Liver (tissue), 10 donors: ENCODE measurements at places on chromosomes 3 and 15.

- DNase-seq = no peak
- no peaks in the 10 kb centered on the region for H3K27me3 ChIP-seq
- no peaks in the 10 kb centered on the region for H3K36me3 ChIP-seq
- H3K27ac ChIP-seq = no peak overlapping the region
Measured at GRCh38 chr15:57395292-57395691, 19.0 kb downstream of the CGNL1 start.

GRCh38 chr15:68503791-68504680, 72.1 kb upstream of the ITGA11 start:
- no peaks in the 10 kb centered on the region for H3K36me3 ChIP-seq
- no peaks in the 10 kb centered on the region for H3K4me1 ChIP-seq
- no peaks in the 10 kb centered on the region for H3K27me3 ChIP-seq
- H3K27ac ChIP-seq = no peak overlapping the region

GRCh38 chr15:68303560-68304436, 26.3 kb downstream of the FEM1B start:
- no peaks in the 10 kb centered on the region for H3K27me3 ChIP-seq
- peaks cover 27% of the 10 kb centered on the region for H3K4me1 ChIP-seq
- H3K36me3 ChIP-seq = no peaks in the 10 kb centered on the region
- peak; percentile 27 for DNase-seq
- no peak overlapping the region for H3K4me3 ChIP-seq

DNA sequence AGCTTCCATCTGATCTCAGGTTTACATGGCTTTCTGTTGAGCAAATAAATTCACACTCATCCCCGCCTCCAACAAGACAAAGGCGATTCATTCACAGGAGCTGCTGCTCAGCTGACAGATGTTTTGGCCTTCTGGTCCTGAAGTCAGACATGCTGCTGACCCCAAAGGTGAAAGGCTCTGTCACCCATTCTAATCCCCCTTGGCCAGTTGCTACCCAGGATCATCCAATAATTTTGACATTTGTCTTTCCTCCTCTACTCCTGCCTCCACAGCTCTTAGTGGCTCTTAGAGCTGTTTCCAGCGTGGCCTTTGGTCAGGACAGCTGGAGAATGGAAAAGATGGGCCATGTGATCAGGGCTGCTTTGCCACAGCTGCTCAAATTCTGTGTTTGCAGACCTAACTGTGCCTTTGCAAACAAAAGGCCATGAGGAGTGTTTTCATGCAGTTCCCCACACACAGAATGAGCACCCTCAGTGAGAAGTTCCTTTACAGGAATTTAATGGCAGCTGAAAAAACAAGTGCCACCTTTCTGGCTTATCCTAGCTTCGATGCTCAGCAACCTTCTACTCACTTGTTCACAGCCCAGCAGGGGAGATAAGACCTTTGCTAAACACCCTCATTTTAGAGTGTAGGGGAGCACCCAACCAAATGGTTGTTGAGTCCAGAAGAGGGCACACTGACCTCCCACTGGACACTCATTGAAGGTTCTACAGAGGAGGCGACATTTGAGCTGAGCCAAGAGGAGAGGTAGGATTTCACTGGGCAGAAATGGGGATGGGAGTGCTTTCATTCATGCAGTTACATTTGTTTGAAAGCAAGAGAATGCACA, 39.0 kb downstream of the CYP19A1 start:
- no peak overlapping the region for H3K4me3 ChIP-seq
- no peaks in the 10 kb centered on the region for H3K4me1 ChIP-seq

DNA sequence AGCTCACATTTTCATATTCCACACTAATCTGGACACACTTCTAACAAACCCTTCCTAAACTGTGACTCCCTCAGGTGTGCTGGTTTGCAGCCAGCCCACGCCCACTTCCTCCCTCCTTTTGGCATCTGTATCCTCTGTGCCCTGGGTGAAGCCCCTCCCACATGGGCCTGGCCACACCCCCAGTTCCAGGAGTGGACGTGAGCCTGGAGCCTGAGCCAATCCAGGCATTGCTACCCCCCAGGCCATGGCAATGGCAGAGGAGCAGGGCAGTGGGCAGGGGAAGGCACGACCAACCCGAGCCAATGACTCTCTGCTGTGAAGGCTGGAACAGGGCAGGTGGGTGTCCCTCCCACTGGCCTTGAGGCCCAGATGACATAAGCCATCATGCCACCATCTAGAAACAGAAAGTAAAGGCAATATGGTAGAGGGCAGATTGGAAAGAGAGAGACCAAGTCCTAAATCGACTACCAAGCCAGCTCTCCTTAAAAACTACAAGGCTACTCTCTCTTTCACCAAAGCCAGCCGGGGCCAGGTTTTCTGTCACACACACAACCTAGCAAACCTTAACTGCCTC, 18.6 kb downstream of the FAM174B start:
- H3K27ac ChIP-seq = no peak overlapping the region
- no peak for DNase-seq
- H3K4me1 ChIP-seq = peaks cover 8% of the 10 kb centered on the region
- H3K4me3 ChIP-seq = no peak overlapping the region
- no peaks in the 10 kb centered on the region for H3K36me3 ChIP-seq
- no peaks in the 10 kb centered on the region for H3K27me3 ChIP-seq

DNA sequence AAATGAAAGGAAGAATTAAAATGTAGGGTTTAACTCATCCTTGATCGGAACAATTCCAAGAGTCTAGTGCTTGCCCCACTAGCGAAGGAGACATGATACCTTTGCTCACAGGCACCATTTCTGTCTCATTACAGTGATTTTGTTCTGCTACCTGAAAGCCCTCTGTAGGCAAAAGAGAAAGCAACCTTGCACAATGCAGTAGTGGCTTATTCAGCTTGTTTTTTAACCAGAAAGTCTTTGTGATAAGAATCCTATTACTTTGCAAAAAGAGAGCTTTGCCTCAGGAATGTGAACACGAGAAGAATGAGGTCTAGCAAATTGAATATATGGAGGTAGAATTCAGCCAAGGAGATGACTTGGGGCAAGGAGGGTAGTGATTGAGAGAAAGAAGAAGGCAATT, 684.4 kb downstream of the GRM7 start:
- no peaks in the 10 kb centered on the region for H3K4me1 ChIP-seq
- no peaks in the 10 kb centered on the region for H3K36me3 ChIP-seq
- H3K27me3 ChIP-seq = no peaks in the 10 kb centered on the region
- H3K27ac ChIP-seq = no peak overlapping the region

GRCh38 chr3:188361888-188362287, 207.9 kb downstream of the LPP start:
- DNase-seq = no peak
- H3K36me3 ChIP-seq = no peaks in the 10 kb centered on the region
- no peak overlapping the region for H3K4me3 ChIP-seq
- peaks cover 7% of the 10 kb centered on the region for H3K4me1 ChIP-seq
- no peaks in the 10 kb centered on the region for H3K27me3 ChIP-seq

DNA sequence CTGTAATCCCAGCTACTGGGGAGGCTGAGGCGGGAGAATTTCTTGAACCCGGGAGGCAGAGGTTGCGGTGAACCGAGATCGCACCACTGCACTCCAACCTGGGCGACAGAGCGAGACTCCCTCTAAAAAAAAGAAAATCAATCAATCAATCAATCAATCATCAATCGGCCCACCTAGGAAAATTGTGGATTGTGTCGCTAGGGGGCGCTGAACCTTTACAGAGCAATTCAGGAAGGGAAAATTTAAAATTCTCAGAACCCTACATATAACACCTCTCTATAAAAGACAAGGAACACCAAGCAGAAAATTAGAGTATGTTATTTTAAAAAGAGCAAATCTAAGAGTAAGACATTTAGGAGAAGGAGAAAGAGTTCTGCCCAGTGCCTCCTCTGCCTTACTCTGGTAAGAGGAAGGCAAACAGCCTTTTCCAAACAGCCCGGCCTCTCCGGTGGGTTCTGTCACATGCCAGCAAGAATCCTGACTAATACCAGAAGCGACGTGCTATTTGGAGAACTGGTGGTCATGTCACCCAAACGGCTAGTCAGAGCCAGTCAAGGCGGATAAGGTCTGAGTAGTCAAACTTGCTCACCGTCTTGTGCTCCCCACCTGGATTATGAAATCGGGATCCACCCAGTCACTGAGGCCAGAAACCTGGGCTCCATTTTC, 22.3 kb upstream of the SMCO1 start:
- no peaks in the 10 kb centered on the region for H3K27me3 ChIP-seq
- DNase-seq = peak; percentile 68
- no peaks in the 10 kb centered on the region for H3K4me1 ChIP-seq
- H3K36me3 ChIP-seq = no peaks in the 10 kb centered on the region
- no peak overlapping the region for H3K4me3 ChIP-seq

DNA sequence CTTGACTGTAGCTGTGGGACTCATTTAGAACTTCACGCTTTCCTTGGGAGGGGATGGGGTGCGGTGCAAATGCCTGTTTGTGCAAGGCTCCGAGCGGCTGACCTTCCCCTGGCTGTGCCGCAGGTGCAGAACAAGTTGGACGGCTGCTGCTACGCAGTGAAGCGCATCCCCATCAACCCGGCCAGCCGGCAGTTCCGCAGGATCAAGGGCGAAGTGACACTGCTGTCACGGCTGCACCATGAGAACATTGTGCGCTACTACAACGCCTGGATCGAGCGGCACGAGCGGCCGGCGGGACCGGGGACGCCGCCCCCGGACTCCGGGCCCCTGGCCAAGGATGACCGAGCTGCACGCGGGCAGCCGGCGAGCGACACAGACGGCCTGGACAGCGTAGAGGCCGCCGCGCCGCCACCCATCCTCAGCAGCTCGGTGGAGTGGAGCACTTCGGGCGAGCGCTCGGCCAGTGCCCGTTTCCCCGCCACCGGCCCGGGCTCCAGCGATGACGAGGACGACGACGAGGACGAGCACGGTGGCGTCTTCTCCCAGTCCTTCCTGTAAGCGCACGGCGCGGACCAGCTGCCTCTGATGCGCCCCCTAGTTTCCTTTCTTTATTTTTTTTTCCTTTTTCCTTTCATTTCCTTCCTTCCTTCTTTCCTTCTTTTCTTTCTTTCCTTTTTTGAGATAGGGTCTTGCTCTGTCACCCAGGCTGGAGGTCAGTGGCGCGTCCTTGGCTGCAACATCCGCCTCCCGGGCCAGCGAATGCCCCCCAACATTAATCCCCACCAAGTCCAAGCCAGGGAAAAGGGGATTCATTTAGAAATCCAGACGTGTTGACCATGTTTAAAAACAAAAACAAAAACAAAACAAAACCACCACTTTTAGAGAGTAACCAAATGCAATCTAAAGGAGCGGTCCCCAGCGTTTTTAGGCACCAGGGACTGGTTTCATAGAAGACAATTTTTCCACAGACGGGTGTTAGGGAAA, 42.7 kb downstream of the EIF2AK4 start:
- H3K36me3 ChIP-seq = no peaks in the 10 kb centered on the region
- H3K27me3 ChIP-seq = no peaks in the 10 kb centered on the region
- H3K4me3 ChIP-seq = peak overlapping the region; percentile 50
- DNase-seq = peak; percentile 67

DNA sequence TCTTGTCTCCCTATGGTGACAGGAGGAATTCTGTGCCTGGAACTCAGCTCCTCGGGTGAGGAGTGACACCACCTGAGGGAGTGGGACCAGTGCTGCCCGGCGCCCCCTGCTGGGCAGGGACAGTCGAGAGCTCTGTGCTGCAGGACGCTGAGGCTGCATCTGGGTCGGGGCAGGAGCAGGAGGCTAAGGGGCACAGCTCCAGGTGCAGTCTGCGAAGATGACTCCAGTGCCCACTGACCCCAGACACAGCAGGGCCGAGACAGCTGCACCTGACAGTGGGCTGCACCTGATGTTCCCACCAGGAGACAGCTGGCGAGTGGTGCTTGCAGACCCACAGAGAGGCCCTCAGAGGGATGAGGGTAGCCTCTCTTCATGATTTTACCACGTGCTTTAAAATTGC, 152.9 kb downstream of the ATP10A start:
- H3K4me1 ChIP-seq = no peaks in the 10 kb centered on the region
- no peaks in the 10 kb centered on the region for H3K36me3 ChIP-seq
- peak; percentile 64 for DNase-seq
- H3K27me3 ChIP-seq = no peaks in the 10 kb centered on the region

GRCh38 chr3:47612879-47613278, 34.2 kb upstream of the CSPG5 start:
- peaks cover 24% of the 10 kb centered on the region for H3K36me3 ChIP-seq
- no peak for DNase-seq
- H3K4me1 ChIP-seq = no peaks in the 10 kb centered on the region
- H3K27me3 ChIP-seq = no peaks in the 10 kb centered on the region
- no peak overlapping the region for H3K4me3 ChIP-seq

- no peaks in the 10 kb centered on the region for H3K4me1 ChIP-seq
- H3K27ac ChIP-seq = no peak overlapping the region
- H3K27me3 ChIP-seq = no peaks in the 10 kb centered on the region
- DNase-seq = no peak
- H3K4me3 ChIP-seq = no peak overlapping the region
Measured at GRCh38 chr3:41638381-41638780, 323.5 kb downstream of the ULK4 start.

- H3K27ac ChIP-seq = peak within 1 kb of the TSS; percentile 99
- H3K4me1 ChIP-seq = no peaks in the 10 kb centered on the region
- H3K36me3 ChIP-seq = no peaks in the 10 kb centered on the region
- H3K27me3 ChIP-seq = no peaks in the 10 kb centered on the region
- peak within 1 kb of the TSS; percentile 90 for H3K4me3 ChIP-seq
Measured at GRCh38 chr3:25427942-25428788, at the start of gene RARB. Gene RARB, plus strand, starts transcription at chr3:25428263. Its CDS starts 469 bp downstream, at chr3:25428732.

- no peaks in the 10 kb centered on the region for H3K36me3 ChIP-seq
- no peaks in the 10 kb centered on the region for H3K4me1 ChIP-seq
- DNase-seq = no peak
- H3K4me3 ChIP-seq = no peak overlapping the region
Measured at GRCh38 chr15:38842226-38842625, 277.6 kb upstream of the RASGRP1 start.

GRCh38 chr3:108407886-108408285, 102.5 kb downstream of the MYH15 start:
- DNase-seq = no peak
- no peaks in the 10 kb centered on the region for H3K27me3 ChIP-seq
- H3K4me3 ChIP-seq = no peak overlapping the region
- no peaks in the 10 kb centered on the region for H3K36me3 ChIP-seq
- no peak overlapping the region for H3K27ac ChIP-seq
- H3K4me1 ChIP-seq = no peaks in the 10 kb centered on the region

DNA sequence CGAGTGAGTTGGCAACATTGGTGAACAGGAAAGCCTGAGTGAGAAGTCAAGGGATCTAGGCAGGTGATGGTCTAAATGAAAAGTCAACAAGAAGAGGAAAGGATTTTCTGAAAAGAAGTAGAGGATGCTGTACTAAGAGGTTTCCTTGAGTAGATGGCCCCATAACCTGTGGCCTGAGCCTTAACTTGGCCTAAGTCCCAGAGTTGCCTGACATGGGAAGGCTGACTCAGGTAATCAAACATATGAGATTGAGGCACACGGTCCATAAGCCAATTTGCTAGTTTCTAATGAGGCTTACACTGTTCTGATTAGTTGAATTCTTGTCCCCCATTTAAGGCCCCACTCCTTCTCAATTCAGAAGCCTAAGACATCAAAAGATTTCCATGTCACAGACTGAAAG, 262.5 kb upstream of the LMCD1 start:
- no peak overlapping the region for H3K4me3 ChIP-seq
- H3K36me3 ChIP-seq = no peaks in the 10 kb centered on the region
- peaks cover 13% of the 10 kb centered on the region for H3K4me1 ChIP-seq
- H3K27me3 ChIP-seq = no peaks in the 10 kb centered on the region
- no peak for DNase-seq
- peak overlapping the region; percentile 5 for H3K27ac ChIP-seq

GRCh38 chr3:193879864-193880242, 256.1 kb upstream of the HES1 start:
- no peak for DNase-seq
- H3K27me3 ChIP-seq = no peaks in the 10 kb centered on the region
- H3K4me3 ChIP-seq = no peak overlapping the region
- no peaks in the 10 kb centered on the region for H3K4me1 ChIP-seq
- H3K27ac ChIP-seq = no peak overlapping the region
